ENCODE measurements at places on chromosomes 1 and 21.

DNA sequence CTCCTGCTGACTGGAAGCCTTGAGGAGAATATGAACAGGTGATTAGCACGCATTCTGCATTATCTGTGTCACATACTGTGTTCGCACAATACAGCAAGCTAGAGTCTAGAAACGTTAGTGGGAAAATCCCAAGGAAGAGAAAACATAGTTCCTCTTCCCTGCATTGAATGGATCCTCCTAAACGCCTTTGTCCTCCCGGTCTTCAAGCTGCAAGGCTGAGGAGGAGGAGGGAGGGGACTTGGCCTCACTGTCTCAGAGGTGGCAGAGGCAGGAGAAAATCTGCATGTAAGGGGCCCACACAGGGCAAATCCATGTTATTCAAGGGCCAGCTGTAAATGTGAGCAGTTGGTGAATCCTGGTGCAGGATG lies 34.4 kb downstream of the WNT9A start:
- peaks cover 9% of the 10 kb centered on the region for H3K27me3 ChIP-seq
- H3K4me3 ChIP-seq, result no peak overlapping the region
- no peak overlapping the region for H3K27ac ChIP-seq
- H3K36me3 ChIP-seq, result no peaks in the 10 kb centered on the region

GRCh38 chr1:54161495-54162168 lies 8.8 kb upstream of the CDCP2 start:
- DNase-seq, result no peak
- H3K27me3 ChIP-seq, result no peaks in the 10 kb centered on the region
- no peak overlapping the region for H3K4me3 ChIP-seq

DNA sequence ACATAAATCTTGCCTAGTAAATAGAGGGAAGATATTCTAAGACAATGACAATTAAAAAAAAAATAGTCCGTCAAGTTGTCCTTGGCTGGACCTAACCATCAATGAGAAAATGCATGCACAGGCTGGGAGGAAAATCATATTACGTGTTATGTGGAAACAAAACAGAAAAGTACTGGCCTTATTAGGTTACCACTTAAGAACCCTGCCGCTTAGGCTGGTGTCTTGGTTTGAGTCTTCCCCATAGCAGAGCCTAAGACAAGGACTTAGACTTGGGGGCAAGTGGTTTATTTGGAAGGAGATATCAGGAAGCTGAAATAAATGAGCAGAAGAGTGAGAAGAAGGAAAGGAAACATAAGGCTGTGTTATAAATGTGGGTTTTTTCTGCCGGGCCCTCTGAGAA lies 186.4 kb downstream of the MRPL39 start:
- DNase-seq, result no peak
- H3K4me3 ChIP-seq, result no peak overlapping the region
- no peaks in the 10 kb centered on the region for H3K27me3 ChIP-seq
- H3K4me1 ChIP-seq, result peaks cover 6% of the 10 kb centered on the region

DNA sequence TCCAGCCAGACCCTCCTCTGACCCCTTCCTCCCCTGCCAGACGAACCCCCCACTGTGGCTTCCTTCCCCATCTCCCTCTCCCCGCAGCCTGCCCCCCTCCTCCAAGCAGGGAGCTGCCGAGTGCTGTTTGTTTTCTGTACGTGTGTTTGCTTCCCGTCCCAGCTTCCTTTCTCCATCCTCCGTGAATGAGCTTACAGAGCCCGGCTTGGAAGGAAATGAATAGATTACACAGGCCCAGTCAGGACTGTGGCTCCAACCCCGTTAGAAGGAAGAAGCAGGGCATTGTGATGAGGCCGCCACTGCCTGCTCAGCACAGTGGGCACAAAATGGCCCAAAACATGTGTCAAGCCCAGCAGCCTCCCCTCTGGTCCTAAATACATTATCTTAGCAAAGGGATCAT lies 123.2 kb downstream of the IGSF21 start:
- no peak overlapping the region for H3K4me3 ChIP-seq
- no peaks in the 10 kb centered on the region for H3K4me1 ChIP-seq
- H3K36me3 ChIP-seq, result no peaks in the 10 kb centered on the region
- DNase-seq, result no peak

DNA sequence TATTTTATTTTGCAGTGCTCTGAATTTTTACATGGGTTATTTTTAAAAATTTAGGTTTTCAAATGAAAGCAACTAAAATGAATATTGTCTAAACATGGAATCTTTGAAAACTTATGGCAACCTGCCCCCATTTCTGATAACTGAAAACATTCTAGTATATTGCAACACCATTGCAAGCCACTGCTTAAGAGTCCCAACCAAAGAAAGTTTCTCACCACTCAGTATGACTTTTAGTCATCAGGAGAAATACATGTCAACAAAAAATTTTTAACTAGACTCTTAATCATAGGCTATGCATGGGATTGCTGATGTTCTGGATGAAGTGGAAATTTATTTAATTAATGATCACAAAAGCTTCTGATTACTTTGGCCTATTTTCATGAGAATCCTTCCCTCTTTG lies 112.1 kb downstream of the TNFSF18 start:
- no peak overlapping the region for H3K4me3 ChIP-seq
- no peak overlapping the region for H3K27ac ChIP-seq
- no peaks in the 10 kb centered on the region for H3K4me1 ChIP-seq
- no peaks in the 10 kb centered on the region for H3K36me3 ChIP-seq

- no peak overlapping the region for H3K27ac ChIP-seq
- no peaks in the 10 kb centered on the region for H3K27me3 ChIP-seq
- H3K4me3 ChIP-seq, result no peak overlapping the region
- H3K36me3 ChIP-seq, result no peaks in the 10 kb centered on the region
Measured at GRCh38 chr1:28279721-28280120, 20.4 kb downstream of the SESN2 start.

GRCh38 chr1:34290831-34291230 lies 114.1 kb downstream of the C1orf94 start:
- H3K27me3 ChIP-seq, result peaks cover 39% of the 10 kb centered on the region
- no peak for DNase-seq
- H3K27ac ChIP-seq, result no peak overlapping the region
- no peaks in the 10 kb centered on the region for H3K4me1 ChIP-seq
- no peaks in the 10 kb centered on the region for H3K36me3 ChIP-seq
- no peak overlapping the region for H3K4me3 ChIP-seq

GRCh38 chr1:230303822-230304221 lies 122.3 kb downstream of the PGBD5 start:
- DNase-seq, result no peak
- no peaks in the 10 kb centered on the region for H3K27me3 ChIP-seq
- H3K36me3 ChIP-seq, result no peaks in the 10 kb centered on the region

GRCh38 chr1:62224182-62224581 lies 29.5 kb downstream of the L1TD1 start:
- DNase-seq, result no peak
- H3K36me3 ChIP-seq, result no peaks in the 10 kb centered on the region
- H3K27me3 ChIP-seq, result no peaks in the 10 kb centered on the region
- no peak overlapping the region for H3K27ac ChIP-seq
- no peak overlapping the region for H3K4me3 ChIP-seq

DNA sequence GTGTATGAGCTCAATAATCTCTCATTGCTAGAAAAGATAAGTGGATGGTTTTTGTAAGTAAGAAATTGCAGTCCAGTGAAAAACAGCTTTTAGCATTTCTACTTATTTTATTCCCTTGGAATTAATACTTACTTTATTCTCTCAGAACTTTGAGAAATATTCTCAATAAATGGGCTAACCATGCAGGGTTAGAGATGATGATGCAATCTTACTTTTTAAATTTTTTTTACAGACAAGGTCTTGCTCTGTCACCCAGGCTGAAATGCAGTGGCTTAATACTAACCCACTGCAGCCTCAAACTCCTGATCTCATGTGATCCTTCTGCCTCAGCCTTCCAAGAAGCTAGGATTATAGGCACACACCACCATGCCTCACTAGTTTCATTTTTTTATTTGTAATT lies 440.8 kb upstream of the ZP4 start:
- H3K4me3 ChIP-seq, result no peak overlapping the region
- no peaks in the 10 kb centered on the region for H3K4me1 ChIP-seq
- DNase-seq, result no peak

DNA sequence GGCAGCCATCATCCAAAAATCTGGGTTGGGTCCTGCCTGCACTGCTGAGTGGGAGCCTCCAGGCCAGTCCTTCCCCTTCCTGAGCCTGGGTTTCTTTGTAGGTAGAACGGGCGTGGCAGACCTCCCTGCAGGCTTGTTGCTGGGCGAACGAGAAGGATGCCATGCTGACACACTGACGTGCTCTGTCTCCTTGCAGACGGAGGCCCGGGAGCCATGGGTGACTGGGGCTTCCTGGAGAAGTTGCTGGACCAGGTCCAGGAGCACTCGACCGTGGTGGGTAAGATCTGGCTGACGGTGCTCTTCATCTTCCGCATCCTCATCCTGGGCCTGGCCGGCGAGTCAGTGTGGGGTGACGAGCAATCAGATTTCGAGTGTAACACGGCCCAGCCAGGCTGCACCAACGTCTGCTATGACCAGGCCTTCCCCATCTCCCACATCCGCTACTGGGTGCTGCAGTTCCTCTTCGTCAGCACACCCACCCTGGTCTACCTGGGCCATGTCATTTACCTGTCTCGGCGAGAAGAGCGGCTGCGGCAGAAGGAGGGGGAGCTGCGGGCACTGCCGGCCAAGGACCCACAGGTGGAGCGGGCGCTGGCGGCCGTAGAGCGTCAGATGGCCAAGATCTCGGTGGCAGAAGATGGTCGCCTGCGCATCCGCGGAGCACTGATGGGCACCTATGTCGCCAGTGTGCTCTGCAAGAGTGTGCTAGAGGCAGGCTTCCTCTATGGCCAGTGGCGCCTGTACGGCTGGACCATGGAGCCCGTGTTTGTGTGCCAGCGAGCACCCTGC lies 1.4 kb downstream of the GJA4 start:
- peaks cover 74% of the 10 kb centered on the region for H3K27me3 ChIP-seq
- DNase-seq, result no peak
- no peaks in the 10 kb centered on the region for H3K36me3 ChIP-seq
- H3K4me3 ChIP-seq, result no peak overlapping the region
- no peak overlapping the region for H3K27ac ChIP-seq
- H3K4me1 ChIP-seq, result peaks cover 5% of the 10 kb centered on the region

DNA sequence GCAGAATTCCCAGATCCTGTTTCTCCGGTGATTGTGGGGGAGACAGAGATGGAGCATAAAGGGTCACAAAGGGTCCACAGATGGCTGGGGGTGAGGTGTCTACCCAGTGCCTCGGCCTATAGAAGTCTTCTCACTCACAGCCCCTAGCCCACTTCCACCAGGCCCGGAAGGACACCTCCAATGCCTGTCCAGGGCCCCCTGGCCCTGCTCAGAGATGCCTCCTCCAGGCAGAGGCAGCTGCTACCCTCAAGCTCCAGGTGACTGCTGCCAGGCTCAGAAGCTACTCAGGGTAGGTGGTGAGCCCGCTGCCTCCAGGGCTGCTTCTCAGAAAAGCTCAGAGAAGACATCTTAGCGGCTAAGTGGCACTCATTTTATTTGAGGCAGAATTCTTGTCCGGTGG lies 22.0 kb upstream of the ZC3H12A start:
- H3K4me3 ChIP-seq, result no peak overlapping the region
- H3K27me3 ChIP-seq, result no peaks in the 10 kb centered on the region
- H3K27ac ChIP-seq, result no peak overlapping the region

GRCh38 chr1:29939079-29939478 lies 702.8 kb downstream of the PTPRU start:
- no peak for DNase-seq
- no peaks in the 10 kb centered on the region for H3K4me1 ChIP-seq
- no peaks in the 10 kb centered on the region for H3K36me3 ChIP-seq
- H3K27ac ChIP-seq, result no peak overlapping the region
- peaks cover 61% of the 10 kb centered on the region for H3K27me3 ChIP-seq

DNA sequence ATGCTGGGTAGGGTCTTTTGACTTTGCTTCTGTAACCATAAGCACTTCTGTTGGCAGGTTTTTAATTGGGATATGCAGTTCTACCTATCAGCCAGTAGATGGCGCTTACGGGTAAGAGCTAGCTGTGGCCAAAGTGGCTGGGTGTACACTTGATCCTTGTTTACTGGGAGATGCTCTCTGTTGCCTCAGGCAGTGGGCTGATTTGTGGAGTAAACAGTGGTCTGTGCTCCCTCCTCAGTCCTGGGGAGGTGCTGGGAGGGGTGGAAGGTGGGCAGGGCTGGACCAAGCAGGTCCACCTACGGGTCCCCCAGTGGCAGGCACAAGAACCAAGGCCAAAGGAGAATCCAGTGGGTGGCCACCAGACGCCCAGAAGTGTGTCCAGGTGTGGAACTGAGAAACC lies 43.4 kb downstream of the RALGPS2 start:
- no peak overlapping the region for H3K4me3 ChIP-seq
- H3K36me3 ChIP-seq, result no peaks in the 10 kb centered on the region
- no peaks in the 10 kb centered on the region for H3K4me1 ChIP-seq
- DNase-seq, result peak; percentile 66
- no peaks in the 10 kb centered on the region for H3K27me3 ChIP-seq
- no peak overlapping the region for H3K27ac ChIP-seq

- H3K4me1 ChIP-seq, result no peaks in the 10 kb centered on the region
- H3K4me3 ChIP-seq, result no peak overlapping the region
- H3K27me3 ChIP-seq, result no peaks in the 10 kb centered on the region
- DNase-seq, result no peak
- no peak overlapping the region for H3K27ac ChIP-seq
- no peaks in the 10 kb centered on the region for H3K36me3 ChIP-seq
Measured at GRCh38 chr1:240766831-240767230, 154.9 kb upstream of the GREM2 start.

DNA sequence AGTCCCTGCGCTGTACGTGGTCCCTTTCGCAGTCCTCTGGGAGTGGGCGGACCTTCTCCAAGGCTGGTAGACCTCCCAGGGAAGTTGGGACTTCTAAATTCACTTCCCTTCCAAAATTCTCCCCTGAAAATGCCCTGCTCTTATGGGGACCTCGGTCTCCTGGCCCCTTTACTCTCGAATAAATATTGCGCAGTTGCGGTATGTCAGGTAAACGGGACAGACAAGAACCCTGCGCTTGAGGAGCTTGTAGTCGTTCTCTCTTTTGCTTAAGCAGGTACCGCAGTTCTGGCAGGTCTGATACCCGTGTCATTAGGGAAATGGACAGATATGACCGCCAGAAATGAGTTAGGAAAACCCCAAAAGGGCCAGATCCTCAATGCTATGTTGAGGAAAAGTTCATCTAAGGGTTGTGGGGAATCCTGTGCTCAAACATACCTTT lies 561 bp downstream of the KIF2C start:
- H3K27me3 ChIP-seq, result no peaks in the 10 kb centered on the region
- peak overlapping the region; percentile 56 for H3K27ac ChIP-seq
- H3K4me1 ChIP-seq, result peaks cover 6% of the 10 kb centered on the region
- DNase-seq, result peak; percentile 23

DNA sequence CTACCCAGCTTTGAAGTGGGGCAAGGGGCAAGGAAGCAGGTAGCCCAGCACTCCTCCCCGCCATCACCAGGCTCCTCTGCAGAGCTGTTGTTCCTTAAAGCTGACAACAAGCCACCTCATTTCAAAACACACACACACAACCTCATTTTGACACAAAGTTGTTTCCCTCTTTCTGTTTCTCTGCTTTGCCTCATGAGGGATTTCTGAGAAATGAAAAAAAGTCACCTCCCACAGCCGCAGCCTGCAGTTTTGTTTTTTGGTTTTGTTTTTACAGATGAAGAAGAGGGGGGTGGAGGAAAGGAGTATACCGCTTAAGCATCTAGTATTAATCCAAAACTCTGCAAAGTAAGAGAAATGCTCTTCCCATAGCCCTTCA lies 12.1 kb downstream of the MCL1 start:
- peak overlapping the region; percentile 51 for H3K4me3 ChIP-seq
- peaks cover 81% of the 10 kb centered on the region for H3K4me1 ChIP-seq
- no peaks in the 10 kb centered on the region for H3K27me3 ChIP-seq
- H3K27ac ChIP-seq, result peak overlapping the region; percentile 92
- H3K36me3 ChIP-seq, result no peaks in the 10 kb centered on the region

GRCh38 chr1:181369416-181369815 lies 113.9 kb upstream of the CACNA1E start:
- H3K27ac ChIP-seq, result no peak overlapping the region
- no peaks in the 10 kb centered on the region for H3K27me3 ChIP-seq
- H3K4me1 ChIP-seq, result no peaks in the 10 kb centered on the region
- no peak for DNase-seq
- H3K4me3 ChIP-seq, result no peak overlapping the region

Data from MM.1S (cell line).